ENCODE measurements at places on chromosomes 16 and 17. TPM values are rescaled to one million over a fixed set of nuclear protein-coding genes. Genes with fewer than 3 reads are reported as not detected.

CDH5 gene
- total RNA-seq, result not detected

PITPNC1 gene
- 9.1 TPM for total RNA-seq

- H3K27me3 ChIP-seq, result peaks cover 73% of the 10 kb centered on the region
- DNase-seq, result no peak
- no peak overlapping the region for H3K4me3 ChIP-seq
- H3K36me3 ChIP-seq, result no peaks in the 10 kb centered on the region
- peaks cover 18% of the 10 kb centered on the region for H3K4me1 ChIP-seq
- no peak overlapping the region for H3K27ac ChIP-seq
These were observed 2.3 kb downstream of the RPRML start for GRCh38 chr17:46976626-46977270.

GRCh38 chr17:58446086-58446485 is 28.8 kb upstream of the RNF43 start:
- no peak for DNase-seq
- H3K4me3 ChIP-seq, result no peak overlapping the region
- H3K27ac ChIP-seq, result no peak overlapping the region
- peaks cover 26% of the 10 kb centered on the region for H3K27me3 ChIP-seq

DNA sequence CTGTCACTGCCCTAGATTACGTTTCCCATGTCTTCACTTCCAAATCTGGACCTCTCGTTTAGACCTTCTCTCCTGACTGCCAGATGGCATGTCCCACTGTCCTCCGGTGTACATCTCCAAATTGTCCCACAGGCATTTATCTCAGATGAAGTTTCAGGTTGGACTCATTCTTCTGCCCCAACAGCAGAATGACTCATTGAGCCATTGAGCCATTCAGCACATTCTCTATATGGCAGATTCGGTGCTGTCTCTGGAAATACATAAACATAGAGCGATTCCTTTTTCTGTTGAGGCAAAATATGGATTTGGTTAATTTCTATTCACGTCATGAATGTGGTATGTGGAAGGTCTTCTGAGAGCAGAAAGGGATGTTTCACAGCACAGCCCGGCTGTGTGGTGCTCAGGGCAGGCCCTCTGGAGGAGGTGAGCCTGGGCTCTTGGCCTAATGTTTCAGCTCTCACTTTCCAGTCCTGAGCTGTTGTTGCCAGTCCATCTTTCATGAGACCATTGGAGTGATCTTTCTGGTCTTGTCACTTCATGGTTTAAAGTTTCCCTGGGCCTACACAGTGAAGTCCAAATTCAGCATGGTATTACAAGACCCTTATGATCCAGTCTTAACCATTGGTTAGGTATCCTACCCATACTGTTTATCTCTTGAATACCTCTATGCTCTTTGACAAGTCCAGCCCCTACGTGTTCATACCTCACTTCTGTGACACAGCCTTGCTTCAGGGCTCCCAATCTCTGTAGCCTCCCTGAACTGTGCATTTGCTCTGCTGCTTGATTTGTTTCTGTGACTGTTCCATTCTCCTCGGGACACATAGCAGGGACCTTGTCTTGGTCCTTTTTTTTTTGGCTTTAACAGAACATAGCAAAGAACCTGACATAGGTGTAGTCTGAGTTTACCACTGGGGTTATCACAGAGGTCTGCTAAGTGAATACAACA is 15.9 kb downstream of the HAPSTR1 start:
- peaks cover 62% of the 10 kb centered on the region for H3K4me1 ChIP-seq
- H3K27me3 ChIP-seq, result no peaks in the 10 kb centered on the region
- H3K4me3 ChIP-seq, result no peak overlapping the region
- no peak overlapping the region for H3K27ac ChIP-seq

- no peak overlapping the region for H3K27ac ChIP-seq
- no peak overlapping the region for H3K4me3 ChIP-seq
- H3K27me3 ChIP-seq, result no peaks in the 10 kb centered on the region
These were observed 75.0 kb upstream of the ADAMTS18 start for GRCh38 chr16:77509796-77510195.

DNA sequence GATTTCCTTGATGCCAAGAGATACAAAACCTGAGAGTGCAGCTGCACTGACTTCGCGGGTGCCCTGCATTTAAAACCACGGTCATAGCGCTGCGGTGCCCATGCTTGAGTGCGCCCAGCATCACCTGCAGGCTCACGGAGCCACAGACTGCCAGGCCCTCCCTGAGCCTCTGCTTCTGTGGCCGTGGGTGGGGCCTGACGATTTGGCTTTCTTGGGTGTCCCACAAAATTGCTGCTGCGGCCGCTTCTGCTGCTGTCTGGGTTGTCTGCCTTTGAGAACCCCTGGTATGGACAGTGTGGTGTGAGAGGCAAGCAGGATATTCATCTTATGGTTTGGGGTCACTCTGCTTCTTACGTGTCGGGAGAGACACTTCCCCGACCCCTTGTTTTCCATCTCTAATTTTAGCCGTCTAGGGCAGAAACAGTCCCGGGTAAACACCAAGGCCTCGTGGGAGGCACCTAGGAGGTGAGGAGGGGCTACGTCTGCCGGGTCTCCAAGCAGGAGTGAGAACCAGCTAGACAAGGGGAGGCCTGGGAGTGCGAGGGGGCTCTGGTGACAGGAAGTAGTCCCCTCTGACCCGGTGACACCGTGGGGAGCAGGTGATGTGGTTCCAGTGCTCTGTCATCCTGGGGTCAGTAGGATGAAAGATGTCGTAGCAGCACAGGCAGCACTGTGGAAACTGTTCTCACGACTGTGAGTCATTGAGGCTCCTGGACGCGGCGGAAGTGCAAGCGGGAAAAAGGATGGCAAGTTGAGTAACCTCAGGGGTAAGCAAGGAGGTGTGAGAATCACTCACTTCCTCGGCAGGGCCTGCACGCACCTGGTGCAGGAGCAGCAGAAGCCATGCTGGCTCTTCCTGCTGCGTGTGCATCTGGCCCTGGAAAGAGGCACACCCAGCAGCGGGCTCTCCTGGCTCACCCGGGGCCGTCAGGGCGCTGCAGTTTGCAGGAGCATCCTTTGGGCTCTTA is 176.3 kb downstream of the RPTOR start:
- peak; percentile 32 for DNase-seq
- peaks cover 5% of the 10 kb centered on the region for H3K36me3 ChIP-seq
- H3K27ac ChIP-seq, result no peak overlapping the region
- H3K27me3 ChIP-seq, result no peaks in the 10 kb centered on the region
- no peak overlapping the region for H3K4me3 ChIP-seq
- peaks cover 62% of the 10 kb centered on the region for H3K4me1 ChIP-seq

- no peak overlapping the region for H3K4me3 ChIP-seq
- no peak overlapping the region for H3K27ac ChIP-seq
- no peaks in the 10 kb centered on the region for H3K36me3 ChIP-seq
These were observed 43.5 kb downstream of the BEAN1 start for GRCh38 chr16:66470556-66470955.

DNA sequence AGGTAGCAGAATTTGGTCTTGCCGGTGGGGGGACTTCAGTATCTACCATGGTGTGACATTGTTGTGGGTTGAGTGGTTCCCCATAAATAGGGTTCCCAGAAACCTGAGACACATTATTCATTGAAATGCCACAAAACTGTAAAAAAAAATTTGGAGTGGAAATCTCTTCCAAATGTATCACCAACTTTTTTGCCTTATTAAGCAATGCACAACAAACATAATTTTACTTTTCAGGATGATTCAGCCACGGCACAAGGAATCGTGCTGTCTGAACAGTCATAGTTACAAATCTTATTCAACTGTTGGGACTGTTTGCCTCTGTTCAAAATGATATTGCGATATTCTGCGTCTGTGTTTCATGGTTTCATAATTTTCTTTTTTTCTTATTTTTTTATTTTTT is 181.2 kb downstream of the NTN1 start:
- no peak overlapping the region for H3K27ac ChIP-seq
- H3K4me3 ChIP-seq, result no peak overlapping the region
- no peaks in the 10 kb centered on the region for H3K27me3 ChIP-seq
- H3K4me1 ChIP-seq, result no peaks in the 10 kb centered on the region
- DNase-seq, result no peak

CDH16 gene
- total RNA-seq, result not detected

PMFBP1 gene
- not detected for total RNA-seq

GRCh38 chr16:6641091-6641490 is 691.6 kb upstream of the RBFOX1 start:
- no peak overlapping the region for H3K27ac ChIP-seq
- H3K27me3 ChIP-seq, result no peaks in the 10 kb centered on the region
- DNase-seq, result no peak
- no peaks in the 10 kb centered on the region for H3K4me1 ChIP-seq
- no peaks in the 10 kb centered on the region for H3K36me3 ChIP-seq

- no peak overlapping the region for H3K27ac ChIP-seq
- DNase-seq, result no peak
- no peak overlapping the region for H3K4me3 ChIP-seq
- H3K27me3 ChIP-seq, result no peaks in the 10 kb centered on the region
These were observed 18.1 kb upstream of the ABCA8 start for GRCh38 chr17:68973098-68973846.

- H3K27ac ChIP-seq, result no peak overlapping the region
- H3K27me3 ChIP-seq, result no peaks in the 10 kb centered on the region
- no peak for DNase-seq
- H3K36me3 ChIP-seq, result no peaks in the 10 kb centered on the region
- no peak overlapping the region for H3K4me3 ChIP-seq
- H3K4me1 ChIP-seq, result no peaks in the 10 kb centered on the region
These were observed 20.0 kb upstream of the RNF135 start for GRCh38 chr17:30950669-30951399.

DNA sequence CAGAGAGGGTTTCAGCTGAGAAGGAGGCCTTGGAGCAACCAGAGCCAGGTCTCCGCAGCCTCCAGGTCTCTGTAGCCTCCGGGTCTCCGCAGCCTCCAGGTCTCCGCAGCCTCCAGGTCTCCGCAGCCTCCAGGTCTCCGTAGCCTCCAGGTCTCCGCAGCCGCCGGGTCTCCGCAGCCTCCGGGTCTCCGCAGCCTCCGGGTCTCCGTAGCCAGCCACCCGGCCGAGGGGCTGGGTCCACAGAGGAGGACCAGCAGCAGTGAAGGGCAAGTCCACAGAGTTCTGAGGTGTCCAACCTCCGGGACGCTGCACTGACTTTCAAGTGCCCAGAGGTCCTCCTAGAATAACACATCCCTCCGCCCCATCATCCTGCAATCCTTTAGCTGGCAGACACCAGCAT is 221.0 kb downstream of the RBFOX3 start:
- H3K36me3 ChIP-seq, result no peaks in the 10 kb centered on the region
- H3K27me3 ChIP-seq, result peaks cover 85% of the 10 kb centered on the region
- no peak overlapping the region for H3K4me3 ChIP-seq
- no peaks in the 10 kb centered on the region for H3K4me1 ChIP-seq
- H3K27ac ChIP-seq, result no peak overlapping the region

GRCh38 chr17:81025741-81026129 is 9.2 kb upstream of the BAIAP2 start:
- no peak for DNase-seq
- H3K36me3 ChIP-seq, result no peaks in the 10 kb centered on the region
- no peak overlapping the region for H3K27ac ChIP-seq
